ENCODE measurements at places on chromosomes 2 and 18.

- DNase-seq: no peak
Observed at GRCh38 chr2:33848486-33848885, 249.4 kb upstream of the FAM98A start.

- DNase-seq: no peak
Observed at GRCh38 chr2:129187343-129187742, 792.1 kb upstream of the RAB6C start.

DNA sequence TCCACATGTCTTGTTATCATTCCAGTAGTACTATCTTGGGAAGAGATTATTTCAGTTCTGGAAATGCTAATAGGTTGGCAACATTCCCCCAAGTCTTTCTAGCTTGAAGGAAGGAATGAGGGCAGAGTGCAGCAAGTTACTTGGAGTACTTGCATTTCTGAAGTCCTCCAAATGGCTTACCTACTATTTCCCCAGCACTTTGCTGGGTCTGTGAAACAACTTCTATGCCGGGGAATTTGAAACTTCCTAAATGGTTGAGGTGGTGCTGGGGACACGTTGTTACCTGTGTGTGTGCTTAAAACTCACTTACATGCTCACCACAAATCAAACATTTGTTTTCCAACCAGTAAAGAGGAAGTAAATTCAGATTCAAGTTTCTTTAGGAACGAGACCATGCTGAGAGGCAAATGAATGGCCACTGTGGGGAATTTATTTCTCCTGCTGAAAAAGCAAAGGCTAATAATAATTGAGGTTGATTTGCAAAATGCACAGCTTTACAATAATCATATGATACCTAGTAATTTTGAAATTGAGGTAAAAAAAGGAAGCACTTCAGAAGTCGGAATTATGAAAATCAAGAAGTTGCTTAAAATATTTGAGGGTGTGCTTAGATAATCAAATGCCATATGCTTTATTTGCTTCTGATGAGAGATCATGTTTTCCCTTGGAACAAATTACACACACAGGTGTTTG, 1167.7 kb upstream of the ZEB2 start:
- DNase-seq: no peak

- no peak for DNase-seq
Observed at GRCh38 chr18:2049986-2050385, 521.3 kb downstream of the METTL4 start.

GRCh38 chr2:195338856-195339255, 318.2 kb upstream of the SLC39A10 start:
- no peak for DNase-seq

DNA sequence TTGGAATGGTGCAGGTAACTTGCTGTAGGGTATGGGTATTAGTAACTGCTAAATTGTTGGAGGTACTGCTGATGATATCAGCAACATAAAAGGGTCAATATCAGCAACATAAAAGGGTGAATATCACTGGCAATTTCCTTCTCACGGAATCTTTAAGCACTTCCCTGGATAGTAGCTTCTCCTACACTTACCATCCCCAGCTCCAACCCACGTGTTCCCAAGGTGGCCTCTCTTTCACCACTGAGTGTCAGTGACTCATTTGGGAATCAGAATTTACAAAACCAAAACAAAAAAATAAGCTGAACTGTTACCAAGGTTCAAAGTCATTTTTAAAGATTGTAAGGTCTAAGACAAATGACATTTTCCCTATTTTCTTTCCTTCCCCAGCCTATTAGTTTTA, 70.8 kb downstream of the LRP2 start:
- DNase-seq: no peak

GRCh38 chr2:108288534-108289106, at the start of gene SULT1C2:
Gene SULT1C2, plus strand, starts transcription at chr2:108288895. Its CDS starts 4,773 bp downstream, at chr2:108293668.
- no peak for DNase-seq

GRCh38 chr2:29522951-29523669, 398.3 kb downstream of the ALK start:
- DNase-seq: no peak

DNA sequence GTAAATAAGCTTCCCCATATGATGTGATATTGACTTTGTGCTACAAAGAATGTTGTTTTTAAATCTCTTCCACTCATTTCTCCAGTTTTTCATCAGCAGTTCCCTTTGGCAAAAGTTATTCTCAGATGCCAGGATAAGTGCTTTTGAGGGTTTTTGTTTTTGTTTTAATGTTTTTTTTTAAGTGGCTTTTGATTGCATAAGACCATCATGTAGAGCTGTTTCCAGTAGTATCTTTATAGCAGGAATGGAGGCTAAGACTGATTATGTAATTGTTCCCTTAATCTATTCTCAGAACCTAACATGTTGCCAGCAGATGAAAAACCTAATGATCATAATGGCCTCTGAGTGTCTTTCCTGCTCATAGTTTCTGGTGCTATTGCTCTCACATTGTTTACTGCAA, 77.9 kb downstream of the CABLES1 start:
- DNase-seq: no peak

DNA sequence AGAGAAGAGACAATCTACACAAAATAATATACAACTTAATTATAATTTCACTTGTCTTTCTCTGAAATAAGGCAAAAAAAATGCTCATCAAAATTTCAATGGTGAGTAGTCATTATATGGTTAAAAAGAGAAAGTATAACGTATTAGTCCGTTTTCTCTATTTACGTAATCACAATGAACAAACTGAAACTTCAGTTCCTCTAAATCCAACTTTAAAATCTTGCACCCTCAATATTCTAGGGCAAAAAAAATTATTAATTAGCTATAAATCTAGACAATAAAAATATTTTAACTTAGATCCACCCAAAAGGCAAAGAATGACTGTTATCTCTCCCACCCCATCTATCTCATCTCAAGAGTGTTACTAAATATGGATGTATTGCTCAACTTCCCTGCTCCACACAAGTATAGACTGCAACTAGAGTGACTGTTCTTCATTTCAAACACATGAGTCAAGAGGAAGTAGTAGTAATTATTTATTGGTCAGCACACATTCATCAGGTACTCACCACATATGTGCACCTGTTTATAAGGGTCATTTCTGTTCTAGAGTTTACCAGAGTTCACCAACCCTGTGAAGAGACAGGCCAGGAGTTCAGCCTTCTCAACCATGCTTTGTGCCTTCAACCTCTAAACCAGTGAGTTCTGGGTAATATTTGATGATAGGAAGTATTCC, 36.4 kb downstream of the STK39 start:
- no peak for DNase-seq

- no peak for DNase-seq
Observed at GRCh38 chr2:70928366-70928765, 7.3 kb upstream of the ATP6V1B1 start.

DNA sequence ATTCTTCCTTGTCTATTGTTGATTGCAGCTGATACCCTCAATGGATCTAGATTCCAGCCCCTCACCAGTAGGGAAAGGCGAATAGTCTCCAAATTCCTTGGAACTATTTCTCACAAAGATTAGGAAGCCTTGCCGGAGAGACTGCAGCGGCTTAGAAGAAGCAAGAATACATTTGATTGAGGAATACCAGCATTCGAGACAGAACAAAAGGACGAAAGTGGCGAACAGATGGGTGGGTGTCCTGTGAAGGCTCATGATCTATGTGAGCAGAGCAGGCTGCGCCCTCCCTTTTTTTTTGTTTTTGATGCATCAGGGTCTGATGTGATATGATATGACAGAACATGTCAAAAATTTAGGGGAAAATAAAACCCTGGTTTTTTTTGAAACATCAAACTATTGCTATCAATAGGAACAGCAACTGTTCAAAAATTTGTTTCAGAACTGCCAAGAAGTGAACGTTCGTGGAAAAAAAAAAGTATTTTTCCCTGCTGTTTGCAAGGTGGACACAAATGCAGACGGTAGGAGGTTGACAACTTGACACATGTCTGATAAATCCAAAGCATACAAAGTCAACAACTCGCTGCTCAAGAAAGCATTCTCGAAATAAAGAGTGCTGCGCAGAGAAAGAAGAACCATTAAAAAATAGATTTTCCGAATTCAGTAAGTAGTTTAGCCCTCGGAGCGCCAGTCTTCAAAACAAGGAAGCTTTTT, 49.1 kb downstream of the PTGR3 start:
- no peak for DNase-seq

DNA sequence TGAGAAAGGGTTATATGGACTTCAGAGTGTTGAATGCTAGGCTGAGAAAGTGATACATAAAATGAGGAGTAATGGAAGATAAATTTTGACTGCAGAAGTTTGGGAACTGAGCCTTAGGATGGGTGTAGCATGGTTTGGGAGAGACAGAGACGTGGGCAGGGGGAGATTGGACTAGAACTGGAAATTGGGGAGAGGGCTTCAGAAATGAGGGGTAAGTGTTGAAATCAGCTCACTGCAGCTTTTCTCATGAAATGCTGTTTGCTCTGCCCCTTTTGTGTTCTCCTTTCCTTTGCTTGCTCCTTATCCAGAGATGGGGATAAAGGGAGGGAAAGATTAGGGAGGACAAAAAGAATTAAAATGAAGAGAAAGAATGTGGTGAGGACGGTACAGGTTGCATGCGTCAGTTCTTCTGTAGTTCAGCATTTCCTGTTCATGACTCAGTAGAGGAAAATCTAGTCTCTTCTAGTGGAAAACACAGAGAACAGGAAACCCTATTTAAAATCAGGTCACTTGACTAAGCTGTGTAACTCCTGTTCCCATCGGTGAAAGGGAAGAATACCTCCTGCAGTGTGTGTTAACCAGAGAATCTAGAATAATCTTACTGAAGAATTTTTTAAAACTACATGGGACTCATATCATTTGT, 105.6 kb downstream of the CRIM1 start:
- no peak for DNase-seq

- DNase-seq: no peak
Observed at GRCh38 chr2:181378491-181378890, 78.7 kb upstream of the ITGA4 start.

DNA sequence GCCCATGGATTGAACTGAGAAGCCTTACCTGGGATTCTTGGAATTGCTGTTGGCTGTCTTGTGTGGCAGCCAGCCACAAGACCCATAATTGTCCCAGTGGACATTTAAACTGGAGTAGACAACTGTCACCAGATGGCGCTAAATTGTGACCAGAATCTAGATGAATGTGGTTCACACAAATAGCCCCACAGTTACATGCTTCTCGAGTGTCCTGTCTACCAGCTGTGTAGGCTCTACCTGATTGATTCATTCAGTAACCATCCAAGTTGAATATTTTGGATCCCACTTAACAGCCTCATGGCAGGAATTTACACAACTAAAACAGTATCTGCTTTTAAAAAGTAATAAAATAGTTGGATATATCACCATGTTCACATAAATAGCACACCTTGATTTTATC, 73.2 kb downstream of the MAP4K4 start:
- no peak for DNase-seq

- DNase-seq: no peak
Observed at GRCh38 chr2:221601376-221601775, 29.3 kb upstream of the EPHA4 start.

GRCh38 chr18:49471532-49471931, 11.1 kb upstream of the DYM start:
- no peak for DNase-seq

DNA sequence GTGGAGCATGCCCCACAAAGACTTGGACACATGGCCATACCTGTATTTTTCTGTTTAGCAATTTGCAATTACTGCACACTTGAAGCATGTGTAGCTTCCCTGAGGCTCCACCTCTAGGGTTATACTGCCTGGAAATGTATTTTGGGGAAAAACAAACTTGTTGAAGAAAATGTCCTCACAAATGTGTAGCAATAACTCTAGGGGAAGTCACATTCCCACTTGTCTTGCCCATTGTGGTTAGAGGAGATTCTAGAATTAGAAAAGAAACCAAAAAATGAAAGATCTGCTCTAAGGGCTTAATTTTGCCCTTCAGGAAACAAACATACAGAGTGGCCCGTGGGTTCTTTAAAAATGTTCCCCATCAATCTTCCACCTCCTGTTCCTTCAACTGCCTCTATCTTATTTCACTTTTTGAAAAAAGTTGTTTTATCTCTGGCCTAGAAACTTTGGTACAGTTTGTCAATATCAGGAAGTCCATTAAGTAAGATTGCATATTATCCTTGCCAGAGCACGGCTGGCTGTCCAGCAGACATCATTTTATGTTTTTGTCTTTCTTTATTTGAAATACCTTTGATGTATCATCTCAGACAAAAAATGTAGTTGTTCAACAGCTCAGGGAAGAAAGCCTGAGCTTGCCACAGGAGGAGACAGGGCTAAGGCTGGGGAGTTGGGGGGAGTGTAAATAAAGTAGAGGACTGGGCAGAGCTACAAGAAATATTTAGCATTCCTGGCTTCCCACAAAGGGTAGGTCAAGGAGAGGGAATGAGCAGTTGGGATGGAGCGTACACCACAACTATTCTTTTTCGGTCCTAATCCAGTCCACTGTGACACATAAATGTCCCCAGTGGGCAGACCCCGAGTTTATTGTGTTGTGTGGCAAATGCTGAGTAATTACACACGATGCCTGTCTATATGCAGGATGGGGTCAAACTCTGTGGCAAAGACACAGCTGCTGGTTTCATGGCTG, 96.8 kb upstream of the CDC42EP3 start:
- no peak for DNase-seq

DNA sequence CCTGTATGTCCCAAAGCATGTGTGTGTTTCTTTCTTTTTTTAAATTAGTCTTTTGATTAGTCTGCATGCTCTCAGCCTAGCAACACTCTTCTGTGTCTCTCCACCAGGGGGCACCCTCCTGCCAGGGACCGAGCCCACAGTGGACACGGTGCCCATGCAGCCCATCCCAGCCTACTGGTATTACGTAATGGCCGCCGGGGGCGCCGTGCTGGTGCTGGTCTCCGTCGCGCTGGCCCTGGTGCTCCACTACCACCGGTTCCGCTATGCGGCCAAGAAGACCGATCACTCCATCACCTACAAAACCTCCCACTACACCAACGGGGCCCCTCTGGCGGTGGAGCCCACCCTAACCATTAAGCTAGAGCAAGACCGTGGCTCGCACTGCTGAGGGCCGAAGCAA, 93.8 kb downstream of the NRP2 start:
- DNase-seq: no peak

DNA sequence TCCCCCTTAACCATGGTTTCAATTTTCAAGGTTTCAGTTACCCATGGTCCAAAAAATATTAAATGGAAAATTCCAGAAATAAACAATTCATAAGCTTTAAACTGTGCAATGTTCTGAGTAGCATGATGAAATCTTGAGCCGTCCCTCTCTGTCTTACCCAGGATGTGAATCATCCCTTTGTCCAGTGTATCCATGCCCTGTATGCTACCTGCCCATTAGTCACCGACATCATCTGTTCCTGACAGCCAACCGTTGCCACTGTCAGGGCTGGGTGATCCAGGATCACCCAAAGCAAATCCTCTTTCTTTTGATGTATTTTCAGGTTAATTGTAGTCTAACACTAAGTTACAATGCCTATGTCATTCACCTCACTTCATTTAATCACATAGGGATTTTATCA, 15.7 kb upstream of the OLA1 start:
- no peak for DNase-seq

Data from activated T-cell treated with anti-CD3 and anti-CD28 coated beads for 4 hours (primary cell).